ENCODE measurements at places on chromosomes 13 and 19.

- peak; percentile 49 for DNase-seq
Measured at GRCh38 chr19:14113762-14114414, 3.7 kb downstream of the PRKACA start.

GRCh38 chr19:40225440-40226305 is 816 bp downstream of the CCNP start:
- DNase-seq = no peak

GRCh38 chr13:83019986-83020385 is 862.3 kb downstream of the SLITRK1 start:
- DNase-seq = no peak

DNA sequence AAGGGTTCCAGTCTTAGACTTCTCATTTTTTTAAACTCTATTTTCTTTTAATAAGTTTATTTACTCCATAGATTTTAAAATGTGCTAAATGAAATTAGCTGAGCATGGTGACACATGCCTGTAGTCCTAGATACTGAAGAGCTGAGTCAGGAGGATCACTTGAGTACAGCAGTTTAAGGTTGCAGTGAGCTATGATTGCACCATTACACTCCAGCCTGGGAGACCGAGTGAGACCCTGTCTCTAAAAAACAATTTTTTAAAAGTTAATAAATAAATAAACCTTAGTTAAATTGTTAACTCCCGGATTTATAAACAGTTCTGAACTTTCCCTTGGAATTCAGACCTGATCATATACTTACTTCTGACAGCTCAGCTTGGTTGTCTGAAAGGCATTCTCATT is 32.5 kb downstream of the PCDH20 start:
- no peak for DNase-seq

DNA sequence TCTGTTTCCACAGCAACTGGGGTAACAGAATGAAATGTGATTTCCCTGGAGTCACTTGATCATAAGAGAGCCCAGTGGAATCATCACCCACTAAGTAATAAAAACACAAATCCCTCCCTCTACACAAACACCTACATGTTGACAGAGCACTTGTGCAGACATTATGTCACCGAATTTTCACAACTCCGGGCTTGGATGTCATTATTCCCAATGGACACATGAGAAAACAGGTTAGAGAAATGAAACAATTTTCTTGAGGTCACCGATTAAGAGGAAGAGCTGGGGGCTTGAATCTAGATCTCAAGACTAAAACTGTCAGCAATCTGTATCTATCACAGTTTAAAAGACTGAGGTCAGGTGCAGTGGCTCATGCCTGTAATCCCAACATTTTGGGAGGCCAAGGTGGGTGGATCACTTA is 3.1 kb downstream of the XRCC1 start:
- DNase-seq = no peak

DNA sequence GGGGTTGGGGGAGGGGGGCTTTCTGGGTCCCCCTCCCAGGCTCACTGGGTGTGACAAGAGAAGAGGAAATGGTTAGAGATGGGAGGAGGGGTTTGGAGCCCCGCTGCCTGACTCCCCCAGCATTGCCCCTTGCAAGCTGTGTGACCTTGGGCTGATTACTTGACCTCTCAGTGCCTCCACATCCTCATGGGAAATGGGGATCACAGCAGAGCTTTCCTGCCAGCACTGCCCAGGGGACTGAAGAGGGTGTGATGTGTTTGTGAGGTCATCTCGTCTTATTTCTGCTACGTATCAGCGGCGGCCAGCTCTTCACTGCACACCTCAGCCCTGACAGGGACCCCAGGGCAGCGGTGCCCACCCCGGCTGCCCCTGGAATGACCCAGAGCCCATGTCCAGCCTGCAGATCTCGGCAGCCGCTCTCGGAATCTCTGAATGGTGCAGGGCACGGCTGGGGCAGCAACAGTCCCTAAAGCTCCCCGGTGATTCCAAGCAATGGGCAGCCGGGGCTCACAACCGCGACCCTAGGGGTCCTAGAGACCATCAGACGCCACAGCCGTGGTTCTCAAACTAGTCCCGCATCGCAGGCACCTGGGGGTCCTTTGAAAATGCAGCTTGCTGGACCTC is 8.4 kb downstream of the PNMA8B start:
- no peak for DNase-seq

DNA sequence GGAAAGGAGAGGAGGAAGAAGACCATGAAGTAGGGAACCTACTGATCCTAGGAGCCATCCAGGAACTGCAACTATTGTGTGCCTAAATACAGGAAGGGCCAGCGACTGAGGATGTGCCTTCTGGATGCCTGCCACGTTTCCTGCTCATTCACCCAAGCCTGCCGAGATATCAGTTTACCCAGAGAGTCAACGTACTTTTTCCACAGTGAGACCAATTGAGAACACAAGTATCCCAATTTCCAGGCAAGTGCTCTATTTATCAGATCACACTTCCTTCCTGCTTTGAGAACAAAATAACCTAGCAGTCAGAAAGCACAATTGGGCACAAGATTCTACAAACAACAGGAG is 122.4 kb downstream of the AKAP11 start:
- DNase-seq = no peak

DNA sequence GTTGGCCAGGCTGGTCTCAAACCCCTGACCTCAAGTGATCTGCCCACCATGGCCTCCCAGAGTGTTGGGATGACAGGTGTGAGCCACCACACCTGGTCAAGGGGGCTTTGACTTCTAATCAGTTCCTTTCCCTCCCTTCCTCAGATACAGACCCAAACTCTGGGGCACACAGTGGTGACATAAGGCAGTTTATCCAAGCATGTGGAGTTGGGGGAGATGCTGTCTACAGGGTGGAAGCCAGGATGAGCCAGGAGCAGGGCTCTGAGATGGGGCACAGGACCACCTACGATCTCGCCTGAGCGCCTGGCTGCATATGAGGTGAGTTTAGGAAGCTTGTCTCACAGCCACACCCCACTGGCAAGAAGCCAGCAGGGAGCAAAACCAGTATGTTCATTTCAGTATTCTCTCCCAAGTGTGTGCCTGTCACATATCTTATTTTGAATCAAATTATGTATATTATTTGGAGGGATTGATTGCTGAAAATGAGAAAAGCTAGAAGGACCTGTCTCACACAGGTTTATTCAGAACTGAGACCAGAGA is 67.7 kb downstream of the KCTD15 start:
- DNase-seq = no peak

DNA sequence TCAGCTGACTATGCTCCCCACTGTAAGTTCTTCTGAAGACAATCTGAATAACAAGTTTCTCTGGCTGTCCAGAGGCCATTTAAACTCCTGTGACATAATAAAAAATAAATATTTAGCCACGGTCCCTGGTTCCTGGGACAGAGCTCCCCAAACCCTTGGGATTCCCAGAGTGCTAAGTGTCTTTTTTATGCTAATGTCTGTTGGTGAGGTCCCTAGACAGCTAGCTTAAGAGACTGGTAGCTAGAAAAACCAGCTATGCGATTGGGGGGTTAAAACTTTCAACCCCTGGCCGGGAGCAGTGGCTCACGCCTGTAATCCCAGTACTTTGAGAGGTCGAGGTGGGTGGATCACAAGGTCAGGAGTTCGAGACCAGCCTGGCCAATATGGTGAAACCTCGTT is 5.9 kb downstream of the EPSTI1 start:
- DNase-seq = no peak

- no peak for DNase-seq
Measured at GRCh38 chr13:22765547-22765946, 415.2 kb upstream of the SGCG start.

DNA sequence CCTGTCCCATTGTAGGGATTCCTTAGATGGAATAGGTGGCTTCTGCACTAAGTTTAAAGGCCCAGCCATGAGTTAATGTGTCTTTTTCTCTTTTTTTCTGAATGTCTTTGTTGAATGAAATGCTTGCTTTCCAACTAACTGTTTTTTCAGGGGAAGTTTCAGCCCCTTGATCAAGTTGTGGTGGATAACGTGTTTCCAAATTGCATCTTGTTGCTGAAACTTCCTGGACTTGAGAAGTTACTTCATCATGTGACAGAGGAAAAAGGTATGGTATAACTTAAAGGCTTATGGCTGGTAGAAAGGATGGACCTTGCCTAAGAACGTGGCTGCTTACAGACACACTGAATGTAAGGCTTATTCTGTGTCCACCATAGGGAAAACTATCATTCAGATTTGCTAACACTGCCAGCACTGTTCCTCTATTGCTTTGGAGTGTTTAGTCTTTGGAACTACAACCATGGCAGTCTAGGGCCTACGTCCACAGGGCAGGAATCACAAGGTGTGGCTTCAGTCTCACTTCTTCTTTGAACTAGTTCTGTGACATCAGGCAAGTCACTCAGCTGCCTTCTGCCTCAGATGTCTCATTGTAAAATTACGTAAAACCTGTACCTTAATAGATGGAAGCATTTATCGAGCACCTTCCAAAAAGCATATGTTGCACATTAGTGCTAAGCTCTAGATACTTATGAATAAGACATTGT is 25.3 kb downstream of the RNASEH2B start:
- no peak for DNase-seq

- no peak for DNase-seq
Measured at GRCh38 chr13:49893591-49893990, 42.5 kb downstream of the SPRYD7 start.

DNA sequence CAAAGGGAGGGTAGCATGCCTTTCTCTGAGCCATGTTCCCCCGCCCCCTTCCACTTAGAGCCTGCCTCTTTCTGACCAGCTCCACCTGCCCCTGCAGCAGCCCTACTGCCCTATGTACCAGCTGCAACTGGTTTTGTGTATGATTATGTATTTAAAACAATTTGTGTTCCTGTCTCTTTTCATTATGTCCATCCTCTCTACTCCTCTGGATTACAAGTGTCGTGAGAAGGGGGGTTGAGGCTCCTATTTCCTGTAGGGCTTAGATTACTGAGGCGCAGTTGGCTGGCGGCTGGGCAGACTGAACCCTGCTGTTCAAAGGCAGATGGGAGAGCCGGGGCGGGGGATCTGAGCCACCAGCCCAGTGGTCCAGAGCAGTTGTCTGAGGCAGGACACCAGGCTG is 213.3 kb downstream of the KCNRG start:
- no peak for DNase-seq

GRCh38 chr13:100344544-100344943 is 244.0 kb downstream of the GGACT start:
- DNase-seq = no peak

GRCh38 chr19:41886761-41887710 is 4.1 kb downstream of the ARHGEF1 start:
- peak; percentile 82 for DNase-seq

DNA sequence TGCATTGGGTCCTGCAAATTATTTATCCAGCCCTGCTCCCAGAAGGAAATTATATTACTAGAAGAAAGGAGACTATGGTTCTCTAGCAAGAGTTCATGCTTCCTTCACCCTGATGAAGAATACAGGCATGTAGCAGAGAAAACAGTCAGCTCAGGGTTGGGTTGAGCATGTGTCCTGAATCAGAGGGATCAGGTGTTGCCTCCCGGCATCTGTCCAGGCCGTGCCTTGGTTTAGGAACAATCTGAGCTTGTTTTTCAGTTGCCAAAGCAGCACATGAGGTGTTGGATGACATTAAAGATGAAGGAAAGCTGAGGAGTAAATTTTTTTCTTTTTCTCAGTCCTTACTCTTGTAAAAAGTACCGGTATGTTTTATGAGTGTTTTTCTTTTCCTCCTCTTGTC is 62.0 kb downstream of the KL start:
- DNase-seq = no peak

GRCh38 chr13:73765651-73766384 is 368.4 kb downstream of the KLF12 start:
- DNase-seq = peak; percentile 85

DNA sequence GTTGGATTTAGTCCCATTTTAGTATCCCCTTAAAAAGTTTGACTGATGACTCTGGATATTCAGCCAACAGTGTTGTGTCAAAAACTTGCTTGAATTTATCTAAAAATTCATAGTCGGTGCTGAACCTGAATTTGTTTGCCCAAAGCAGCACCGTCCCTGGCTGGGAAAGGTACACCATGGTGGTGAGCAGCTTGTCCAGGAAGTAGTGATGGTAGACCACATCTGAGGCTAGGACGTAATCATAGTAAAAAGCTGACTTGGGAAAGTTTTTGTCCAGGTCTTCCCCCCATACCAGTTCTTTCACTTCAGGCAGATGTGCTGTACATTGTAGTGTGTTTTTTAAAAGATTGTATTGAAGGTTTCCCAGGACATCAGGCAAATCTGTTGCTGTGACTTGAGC is 8.8 kb downstream of the METTL21C start:
- peak; percentile 11 for DNase-seq

DNA sequence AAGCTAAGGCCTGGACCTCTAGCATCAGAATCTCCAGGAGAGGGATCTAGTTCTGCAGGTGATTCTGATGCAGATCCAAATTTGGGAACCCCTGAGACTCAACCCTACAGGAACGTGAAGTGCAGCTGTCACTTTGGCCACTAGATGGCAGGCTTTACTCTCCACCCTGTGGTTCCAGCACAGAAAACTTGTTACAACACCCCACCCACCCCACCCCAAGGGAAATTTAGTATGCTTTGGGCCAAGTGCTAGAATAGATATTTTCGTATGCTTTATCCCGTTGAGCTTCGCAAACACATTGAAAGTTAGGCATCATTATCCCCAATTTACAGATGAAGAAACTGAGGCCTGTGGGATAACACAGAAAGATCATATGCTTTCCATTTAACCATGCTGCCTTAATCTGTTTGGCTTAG is 232.0 kb downstream of the B3GLCT start:
- peak; percentile 44 for DNase-seq

DNA sequence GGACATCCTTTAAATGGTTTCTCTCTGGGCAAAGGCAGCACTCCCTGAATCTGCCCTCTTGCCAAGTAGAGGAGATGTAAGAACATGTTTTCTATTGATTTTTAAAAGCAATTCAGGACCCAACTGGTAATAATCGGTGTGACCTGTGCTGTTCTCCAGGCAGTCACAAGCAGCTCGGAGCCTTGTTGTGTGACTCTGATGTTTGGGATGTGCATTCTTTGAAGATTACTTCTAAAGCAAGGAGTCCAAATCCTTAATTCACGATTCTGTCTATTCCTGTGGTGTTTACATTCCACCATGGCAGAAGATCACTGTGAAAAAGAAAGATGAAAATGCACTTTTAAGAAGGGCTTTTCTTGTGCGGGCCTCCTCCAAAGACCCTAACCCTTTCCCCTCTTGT is 122.3 kb upstream of the ZNF536 start:
- DNase-seq = no peak

GRCh38 chr19:49415102-49415809 is 8.0 kb downstream of the PTH2 start:
- no peak for DNase-seq

GRCh38 chr13:41461527-41462139 is 4.3 kb downstream of the RGCC start:
- DNase-seq = peak; percentile 48

- DNase-seq = no peak
Measured at GRCh38 chr13:53200498-53201453, 172.2 kb downstream of the OLFM4 start.

DNA sequence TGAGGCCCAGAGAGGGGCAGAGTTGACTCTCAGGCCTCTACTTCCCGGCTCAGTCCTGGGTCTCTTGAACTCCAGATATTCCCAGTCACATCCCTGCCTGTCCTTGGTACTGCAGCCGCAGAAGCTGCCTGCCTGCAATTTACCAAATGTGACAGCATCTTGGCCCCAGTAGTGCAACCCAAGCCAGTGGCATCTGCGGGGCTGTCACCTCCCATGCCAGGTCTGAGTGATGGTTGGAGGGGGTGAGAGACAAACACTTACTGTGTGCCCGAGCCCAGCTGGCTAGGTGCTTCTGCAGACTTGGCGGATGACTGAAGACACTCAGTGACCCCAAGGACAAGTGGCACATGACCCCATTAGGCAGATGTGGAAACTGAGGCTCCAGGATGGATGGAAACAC is 18.4 kb downstream of the ZNRF4 start:
- no peak for DNase-seq

GRCh38 chr13:99043831-99044231 is 66.0 kb upstream of the DOCK9 start:
- no peak for DNase-seq

All from CD4-positive, alpha-beta T cell treated with Interleukin-17A for 1 hour (primary cell).